ENCODE measurements at places on chromosomes 11 and 22.
A peak's percentile ranks its signal among the peaks of the same experiment; 100 is the strongest.

DNA sequence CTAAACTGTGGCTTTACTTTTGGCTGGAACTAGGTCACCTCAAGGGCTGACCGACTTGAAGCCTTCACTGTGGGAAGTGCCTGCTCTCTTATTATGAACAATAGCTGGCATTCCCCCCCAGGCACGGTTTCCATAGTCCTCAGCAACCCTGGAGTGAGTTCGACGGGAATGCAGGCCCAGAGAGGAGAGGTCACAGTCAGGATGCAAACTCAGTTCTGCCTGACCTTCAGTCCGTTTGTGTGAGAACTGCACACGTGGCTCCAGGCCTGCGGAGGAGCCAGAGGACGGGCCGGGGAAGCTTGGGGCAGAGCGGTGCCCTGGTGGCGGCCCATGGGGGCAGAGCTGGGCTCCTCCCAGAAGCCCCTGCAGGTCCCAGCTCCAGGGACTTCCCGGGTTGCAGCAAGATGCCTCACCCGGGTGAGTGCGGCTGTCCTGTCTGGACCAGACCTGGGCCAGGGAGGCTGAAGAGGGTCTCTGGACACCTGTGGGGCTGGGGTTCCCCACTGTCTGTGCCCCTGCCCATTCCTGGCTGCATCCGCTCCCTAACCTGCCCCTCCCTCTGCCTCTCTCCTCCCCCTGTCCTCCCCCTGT lies 17.2 kb downstream of the SLC25A18 start:
- no peak for DNase-seq

GRCh38 chr11:8232849-8233606 lies 30.6 kb downstream of the LMO1 start:
- DNase-seq, result no peak

GRCh38 chr11:75351791-75352587 lies 528 bp upstream of the ARRB1 start:
- peak; percentile 72 for DNase-seq

GRCh38 chr11:29578806-29579205 lies 438.0 kb downstream of the KCNA4 start:
- no peak for DNase-seq

- no peak for DNase-seq
Measured at GRCh38 chr22:49392247-49392646, 435.4 kb downstream of the BRD1 start.

DNA sequence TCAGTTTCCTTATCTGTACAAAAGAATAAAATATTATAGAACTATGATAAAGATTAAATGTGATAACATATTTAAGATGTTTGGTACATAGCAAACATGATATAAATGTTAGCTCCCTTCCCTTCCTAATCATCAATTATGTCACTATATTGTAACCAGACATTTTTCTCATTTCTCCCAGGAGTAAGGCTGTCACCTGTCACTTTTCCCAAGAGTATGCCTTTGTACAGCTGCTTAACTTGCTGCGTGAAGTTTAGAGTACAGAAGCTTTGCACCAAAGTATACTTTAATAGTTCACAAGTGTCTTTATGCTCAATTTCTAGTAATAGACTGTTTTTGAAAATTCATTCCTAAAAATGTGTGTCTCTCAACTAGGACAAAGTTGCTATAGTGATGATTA lies 186.9 kb downstream of the DLG2 start:
- no peak for DNase-seq

DNA sequence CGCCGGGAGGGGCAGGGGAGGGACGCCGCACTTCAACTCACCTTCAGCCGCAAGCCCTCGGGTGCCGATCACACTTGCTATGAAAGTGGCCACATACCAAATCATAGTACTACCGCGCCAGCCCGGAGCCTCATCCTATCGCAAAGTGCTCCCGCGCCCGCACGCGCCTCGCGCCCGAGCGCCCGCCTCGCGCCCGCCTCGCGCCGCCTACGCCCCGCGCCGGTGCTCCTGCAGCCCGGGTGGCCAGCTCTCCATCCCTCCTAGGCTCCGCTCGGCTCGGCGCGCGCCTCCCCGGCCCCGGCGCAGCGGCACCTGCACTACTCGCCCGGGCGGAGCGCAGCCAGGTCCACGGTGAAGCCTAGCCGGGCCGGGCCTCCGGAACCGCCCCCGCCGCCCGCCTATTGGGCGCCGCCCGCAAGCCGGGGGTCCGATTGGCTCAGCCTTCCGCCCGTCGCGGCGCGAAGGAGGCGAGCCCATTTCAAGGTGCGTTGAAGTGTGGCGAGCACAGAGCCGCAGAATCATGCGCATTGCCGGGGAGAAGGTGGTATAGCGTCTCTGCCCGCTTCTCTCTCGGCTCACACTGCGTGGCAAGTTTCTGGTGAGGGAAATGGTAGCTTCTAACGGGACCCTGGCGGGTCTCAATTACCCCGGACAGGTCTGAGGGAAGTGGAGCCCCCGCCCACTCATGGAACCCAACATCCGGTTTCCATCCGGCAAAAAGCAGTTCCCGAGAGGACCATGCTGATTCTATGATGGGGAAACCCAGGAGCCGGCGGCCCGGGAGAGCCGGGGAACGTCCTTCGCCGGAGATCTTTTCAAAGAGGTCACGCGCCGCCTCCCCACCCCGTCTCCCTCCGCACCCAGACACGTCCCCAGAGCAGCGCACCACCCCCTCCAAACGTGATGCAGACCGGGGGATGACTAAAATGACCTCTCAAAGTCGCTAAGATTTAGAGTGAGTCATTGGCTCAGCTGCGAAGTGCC lies at the start of gene IGSF9B:
IGSF9B (minus strand) TSS at position 319 of the 984 bp plus-strand sequence; CDS start at position 105, 214 bp downstream.
- peak; percentile 91 for DNase-seq

GRCh38 chr11:107054391-107054790 lies 36.1 kb upstream of the GUCY1A2 start:
- DNase-seq, result no peak

GRCh38 chr11:59423835-59424234 lies 2.4 kb downstream of the OR5A2 start:
- no peak for DNase-seq

DNA sequence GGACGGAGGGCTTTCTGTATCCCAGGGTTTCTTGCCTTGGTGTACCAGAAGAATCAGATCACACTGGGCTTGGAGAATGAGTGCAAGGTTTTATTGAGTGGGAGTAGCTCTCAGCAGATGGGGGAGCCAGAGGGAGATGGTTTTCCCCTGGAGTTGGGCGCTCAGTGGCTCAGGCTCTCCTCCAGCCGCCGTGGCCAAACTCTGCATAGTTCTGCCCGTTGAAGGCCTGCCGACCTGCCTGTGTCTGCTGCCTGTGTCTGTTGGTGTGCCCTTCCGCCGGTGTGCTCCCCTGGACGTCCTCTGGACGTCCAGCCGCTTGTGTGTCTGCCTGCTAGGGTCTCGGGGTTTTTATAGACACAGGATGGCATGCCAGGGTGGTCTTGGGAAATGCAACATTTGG lies 4.5 kb upstream of the ALKBH8 start:
- DNase-seq, result no peak

DNA sequence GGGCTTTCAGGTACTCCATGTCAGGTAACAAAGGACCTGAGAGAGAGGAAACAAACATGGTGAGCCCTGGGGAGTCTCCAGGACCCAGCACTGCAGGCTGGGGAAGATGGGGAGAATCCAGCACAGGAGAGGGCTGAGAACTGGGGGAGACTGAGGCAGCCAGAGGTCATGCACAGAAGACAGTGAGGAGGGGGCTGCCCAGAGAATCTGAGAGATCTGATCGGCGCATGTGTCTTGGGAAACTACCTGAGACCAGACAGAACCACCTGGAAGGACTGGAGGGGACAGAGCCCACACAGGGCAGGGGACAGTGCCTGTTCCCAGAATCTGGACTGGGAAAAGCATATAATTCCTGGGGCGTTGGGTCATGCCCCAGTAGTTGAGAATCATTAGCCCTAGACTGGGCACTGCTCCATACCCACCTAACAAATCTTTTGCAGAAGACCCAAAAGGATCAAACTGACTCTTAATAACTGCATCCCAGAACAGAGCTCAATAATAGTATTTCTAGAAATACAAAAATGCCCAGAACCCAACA lies 20.0 kb upstream of the COMT start:
- DNase-seq, result no peak

- peak; percentile 59 for DNase-seq
Measured at GRCh38 chr22:19448076-19448607, 631 bp upstream of the C22orf39 start.

DNA sequence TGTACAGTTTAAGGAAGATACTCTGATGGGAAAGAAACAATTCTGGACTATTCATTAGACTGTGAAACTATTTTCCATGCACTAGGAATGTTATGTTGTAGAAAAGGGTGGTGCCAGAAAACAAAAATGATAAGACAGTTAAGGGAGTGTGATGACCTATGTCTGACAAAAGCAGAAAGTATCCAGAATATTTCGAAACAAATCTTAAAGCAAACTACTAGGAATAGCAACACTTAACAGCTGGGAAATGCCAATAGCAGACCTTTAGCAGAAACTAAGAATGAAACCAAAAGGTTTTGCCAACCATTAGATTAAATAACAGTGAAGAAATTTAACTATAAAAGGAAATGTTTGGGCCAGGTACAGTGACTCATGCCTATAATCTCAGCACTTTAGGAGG lies 3.3 kb upstream of the ARHGAP20 start:
- no peak for DNase-seq

DNA sequence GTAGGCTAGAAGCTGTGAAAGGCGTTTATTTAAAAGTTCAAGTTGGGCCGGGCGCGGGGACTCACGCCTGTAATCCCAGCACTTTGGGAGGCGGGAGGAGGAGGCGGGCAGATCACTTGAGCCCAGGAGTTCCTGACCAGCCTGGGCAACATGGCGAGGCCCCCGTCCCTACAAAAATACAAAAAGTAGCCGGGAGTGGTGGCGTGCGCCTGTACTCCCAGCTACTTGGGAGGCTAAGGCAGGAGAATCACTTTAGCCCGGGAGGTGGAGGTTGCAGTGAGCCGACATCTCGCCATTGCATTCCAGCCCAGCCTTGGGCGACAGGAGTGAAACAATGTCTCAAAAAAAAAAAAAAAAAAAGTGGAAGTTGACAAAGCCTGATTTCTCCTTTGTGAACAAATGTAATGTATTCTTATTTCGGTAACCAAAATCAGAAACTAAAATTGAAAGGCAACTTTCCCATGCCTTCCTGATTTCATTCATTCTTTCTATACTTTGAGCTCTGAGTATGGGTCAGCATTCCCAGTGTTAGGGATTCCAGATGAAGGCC lies 825 bp downstream of the PTPMT1 start:
- peak; percentile 19 for DNase-seq

DNA sequence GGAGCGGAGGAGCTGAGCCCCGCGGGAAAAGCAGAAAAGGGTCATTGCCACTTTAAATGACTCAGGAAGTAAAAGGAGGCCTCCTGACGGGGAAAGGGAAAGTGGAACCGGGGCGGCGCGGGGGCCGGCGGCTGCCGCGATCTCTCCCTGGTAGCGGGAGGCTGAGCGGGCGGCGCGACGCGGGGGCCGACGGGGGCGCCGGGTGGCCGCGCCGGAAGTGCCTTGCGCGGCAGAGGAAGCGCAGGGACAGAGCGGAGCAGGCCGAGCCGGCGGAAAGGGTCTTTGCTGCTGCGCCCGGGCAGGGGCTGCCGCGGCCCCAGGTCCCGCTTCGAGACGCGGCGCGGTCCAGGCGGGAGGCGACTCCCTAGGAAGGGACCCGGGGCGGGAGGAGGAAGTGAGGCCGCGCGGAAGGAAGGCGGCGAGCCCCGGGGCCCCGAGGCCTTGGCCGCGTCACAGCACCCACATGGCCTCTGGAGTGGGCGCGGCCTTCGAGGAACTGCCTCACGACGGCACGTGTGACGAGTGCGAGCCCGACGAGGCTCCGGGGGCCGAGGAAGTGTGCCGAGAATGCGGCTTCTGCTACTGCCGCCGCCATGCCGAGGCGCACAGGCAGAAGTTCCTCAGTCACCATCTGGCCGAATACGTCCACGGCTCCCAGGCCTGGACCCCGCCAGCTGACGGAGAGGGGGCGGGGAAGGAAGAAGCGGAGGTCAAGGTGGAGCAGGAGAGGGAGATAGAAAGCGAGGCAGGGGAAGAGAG lies at the start of gene TRIM44:
TRIM44 (plus strand) TSS at position 127 of the 759 bp plus-strand sequence; CDS start at position 464, 337 bp downstream.
- DNase-seq, result peak; percentile 71
